GM23338 (cell line): ENCODE measurements at places on chromosomes 1 and 21. TPM values are rescaled to one million over a fixed set of nuclear protein-coding genes. Genes with fewer than 3 reads are reported as not detected.
A peak's percentile ranks its signal among the peaks of the same experiment; 100 is the strongest.

GRCh38 chr1:175481126-175482070 lies 262.0 kb downstream of the TNR start:
- no peak overlapping the region for H3K27ac ChIP-seq
- no peak overlapping the region for H3K4me3 ChIP-seq
- no peaks in the 10 kb centered on the region for H3K4me1 ChIP-seq
- no peaks in the 10 kb centered on the region for H3K27me3 ChIP-seq
- H3K36me3 ChIP-seq, result no peaks in the 10 kb centered on the region
- peak; percentile 56 for DNase-seq

GRCh38 chr1:180672505-180672904 lies 40.7 kb downstream of the XPR1 start:
- H3K4me3 ChIP-seq, result no peak overlapping the region
- no peaks in the 10 kb centered on the region for H3K36me3 ChIP-seq
- H3K27me3 ChIP-seq, result no peaks in the 10 kb centered on the region

Gene COL9A2
- total RNA-seq, result 2.8 and 9.1 TPM in 2 replicates

- no peaks in the 10 kb centered on the region for H3K4me1 ChIP-seq
- no peak for DNase-seq
- no peaks in the 10 kb centered on the region; the same call in 1 of the 2 replicates for H3K36me3 ChIP-seq
- no peaks in the 10 kb centered on the region for H3K27me3 ChIP-seq
- H3K27ac ChIP-seq, result no peak overlapping the region
Measured at GRCh38 chr1:184827600-184828368, 73.1 kb upstream of the EDEM3 start.

GRCh38 chr21:45457832-45458172 lies 52.8 kb downstream of the COL18A1 start:
- no peaks in the 10 kb centered on the region for H3K27me3 ChIP-seq
- no peak overlapping the region for H3K4me3 ChIP-seq
- H3K36me3 ChIP-seq, result no peaks in the 10 kb centered on the region; the same call in 1 of the 2 replicates
- DNase-seq, result no peak
- peaks cover 7% of the 10 kb centered on the region; the same call in 1 of the 2 replicates for H3K4me1 ChIP-seq

DNA sequence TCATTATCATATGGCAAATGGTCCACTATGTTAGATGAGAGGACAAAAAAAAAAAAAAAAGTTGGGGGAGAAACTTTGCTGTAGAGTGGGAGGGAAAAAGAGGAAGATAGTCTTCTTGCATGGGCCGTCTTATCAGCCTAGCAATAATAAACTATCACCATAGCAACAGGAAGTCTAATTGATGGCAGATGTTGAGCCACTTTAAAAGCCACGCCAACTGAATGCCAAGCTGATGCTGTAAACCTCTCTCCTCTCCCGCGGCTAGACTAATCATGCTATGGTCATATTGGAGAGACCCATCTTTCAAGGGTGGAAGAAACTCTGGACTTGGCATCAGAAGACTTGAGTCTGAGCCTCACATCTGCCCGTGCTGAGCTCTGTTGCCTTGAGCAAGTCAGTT lies 122.2 kb upstream of the HOOK1 start:
- H3K4me3 ChIP-seq, result no peak overlapping the region
- H3K27me3 ChIP-seq, result no peaks in the 10 kb centered on the region
- peaks cover 4% of the 10 kb centered on the region for H3K4me1 ChIP-seq
- H3K27ac ChIP-seq, result no peak overlapping the region

DNA sequence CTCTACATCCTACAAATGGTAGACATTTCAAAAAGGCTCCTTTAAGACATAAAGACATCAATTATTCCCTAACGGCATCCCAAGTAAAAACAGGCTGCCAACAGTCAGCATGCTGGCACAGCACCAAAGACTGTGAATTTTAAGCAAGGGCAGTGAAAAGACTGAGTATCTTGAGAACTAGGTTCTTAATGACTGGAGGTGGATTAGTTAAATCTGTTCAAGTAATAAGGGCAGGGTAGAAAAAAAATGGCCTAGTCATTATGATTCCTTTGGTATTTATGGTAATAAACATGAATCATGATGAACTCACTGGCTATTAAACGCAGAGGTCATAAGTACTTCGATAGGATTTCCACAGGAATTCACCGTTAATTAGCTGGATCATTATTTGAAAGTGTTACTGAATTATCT lies 75.2 kb downstream of the KIFAP3 start:
- no peak overlapping the region for H3K27ac ChIP-seq
- H3K4me3 ChIP-seq, result no peak overlapping the region
- H3K4me1 ChIP-seq, result no peaks in the 10 kb centered on the region
- no peaks in the 10 kb centered on the region for H3K27me3 ChIP-seq
- DNase-seq, result no peak

Gene LAMB3
- total RNA-seq, result 0.52 and 0.93 TPM in 2 replicates

- no peak overlapping the region for H3K27ac ChIP-seq
- H3K27me3 ChIP-seq, result peaks cover 30% of the 10 kb centered on the region
- H3K36me3 ChIP-seq, result no peaks in the 10 kb centered on the region
- H3K4me1 ChIP-seq, result peaks cover 24% of the 10 kb centered on the region
- no peak overlapping the region for H3K4me3 ChIP-seq
Measured at GRCh38 chr1:162020150-162020549, 3.5 kb downstream of the OLFML2B start.

DNA sequence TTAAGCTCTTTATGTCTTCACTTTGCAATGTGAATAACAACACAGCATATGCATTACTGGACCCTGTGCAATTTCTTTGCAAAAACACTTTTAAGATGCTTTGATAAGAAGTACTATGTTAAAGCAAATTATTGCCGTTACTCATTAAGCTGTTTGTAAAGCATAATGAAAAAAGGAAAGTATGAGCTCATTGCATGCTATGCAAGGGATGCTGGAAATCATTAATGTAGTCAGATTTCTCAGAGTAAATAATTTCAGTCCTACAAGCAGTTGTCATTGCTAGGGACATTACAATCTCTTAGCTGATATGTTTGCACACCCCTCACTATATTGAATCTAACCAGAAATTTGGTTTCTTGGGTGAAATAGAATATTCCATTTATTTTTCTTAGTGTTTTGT lies 982.5 kb upstream of the ADGRL2 start:
- no peak overlapping the region for H3K27ac ChIP-seq
- H3K4me3 ChIP-seq, result no peak overlapping the region
- no peaks in the 10 kb centered on the region for H3K36me3 ChIP-seq
- H3K4me1 ChIP-seq, result peaks cover 5% of the 10 kb centered on the region; the same call in 1 of the 2 replicates

GRCh38 chr1:230208619-230209261 lies 141.7 kb downstream of the GALNT2 start:
- H3K4me1 ChIP-seq, result no peaks in the 10 kb centered on the region
- H3K27me3 ChIP-seq, result no peaks in the 10 kb centered on the region
- no peak overlapping the region for H3K27ac ChIP-seq
- DNase-seq, result no peak
- H3K36me3 ChIP-seq, result no peaks in the 10 kb centered on the region; the same call in 1 of the 2 replicates

DNA sequence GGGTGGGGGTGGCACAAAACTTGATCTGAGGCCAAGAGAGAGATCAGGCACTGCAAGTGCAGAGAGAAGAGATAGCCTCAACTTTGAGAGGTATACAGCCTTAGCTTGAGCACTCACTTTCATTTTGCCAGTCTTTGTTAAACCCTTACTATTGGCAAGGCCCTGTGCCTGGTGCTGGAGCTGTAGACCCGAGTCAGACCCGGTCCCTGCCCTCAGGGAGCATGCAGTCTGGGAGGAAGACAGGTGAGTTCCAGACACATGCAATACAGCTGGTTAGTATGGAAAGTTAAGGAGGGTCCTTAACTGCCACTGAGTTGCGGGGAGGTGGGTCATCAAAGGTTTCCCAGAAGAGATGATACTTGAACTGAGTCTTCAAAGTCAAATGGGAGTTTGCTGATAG lies 31.7 kb downstream of the RAB3B start:
- H3K27me3 ChIP-seq, result no peaks in the 10 kb centered on the region
- H3K4me1 ChIP-seq, result peaks cover 34% of the 10 kb centered on the region
- H3K36me3 ChIP-seq, result no peaks in the 10 kb centered on the region; the same call in 1 of the 2 replicates
- no peak overlapping the region for H3K4me3 ChIP-seq

- H3K36me3 ChIP-seq, result no peaks in the 10 kb centered on the region
- no peak overlapping the region for H3K4me3 ChIP-seq
- DNase-seq, result peak; percentile 76
- H3K4me1 ChIP-seq, result peaks cover 10% of the 10 kb centered on the region
Measured at GRCh38 chr21:36125512-36126207, 9.2 kb upstream of the CBR3 start.

Gene PSRC1
- total RNA-seq, result 50.6 and 61.1 TPM in 2 replicates

GRCh38 chr21:43193088-43193650 lies 24.4 kb downstream of the CRYAA start:
- no peaks in the 10 kb centered on the region for H3K27me3 ChIP-seq
- no peaks in the 10 kb centered on the region for H3K36me3 ChIP-seq
- no peak for DNase-seq
- no peak overlapping the region for H3K27ac ChIP-seq

Gene TMPRSS15
- total RNA-seq, result not detected in 2 replicates

DNA sequence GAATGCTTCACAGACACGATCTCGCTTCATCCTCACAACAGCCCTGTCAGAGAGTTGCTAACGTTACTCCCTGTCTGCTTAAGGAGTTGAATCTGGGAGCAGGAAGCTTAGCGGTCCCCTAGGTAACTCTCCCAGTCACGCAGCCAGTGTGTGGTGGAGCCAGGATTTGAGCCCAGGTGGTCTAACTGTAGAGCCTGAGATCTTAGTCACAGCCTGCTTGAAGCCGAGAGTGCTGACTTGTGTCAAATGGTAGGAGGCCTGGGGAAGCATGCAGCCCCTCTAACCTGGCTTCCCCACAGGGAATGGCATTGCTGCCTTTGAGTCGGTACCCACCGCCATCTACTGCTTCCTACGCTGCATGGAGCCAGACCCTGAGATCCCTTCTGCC lies 4.1 kb downstream of the ADPRS start:
- no peak for DNase-seq
- H3K4me3 ChIP-seq, result no peak overlapping the region
- peaks cover 10% of the 10 kb centered on the region for H3K4me1 ChIP-seq

DNA sequence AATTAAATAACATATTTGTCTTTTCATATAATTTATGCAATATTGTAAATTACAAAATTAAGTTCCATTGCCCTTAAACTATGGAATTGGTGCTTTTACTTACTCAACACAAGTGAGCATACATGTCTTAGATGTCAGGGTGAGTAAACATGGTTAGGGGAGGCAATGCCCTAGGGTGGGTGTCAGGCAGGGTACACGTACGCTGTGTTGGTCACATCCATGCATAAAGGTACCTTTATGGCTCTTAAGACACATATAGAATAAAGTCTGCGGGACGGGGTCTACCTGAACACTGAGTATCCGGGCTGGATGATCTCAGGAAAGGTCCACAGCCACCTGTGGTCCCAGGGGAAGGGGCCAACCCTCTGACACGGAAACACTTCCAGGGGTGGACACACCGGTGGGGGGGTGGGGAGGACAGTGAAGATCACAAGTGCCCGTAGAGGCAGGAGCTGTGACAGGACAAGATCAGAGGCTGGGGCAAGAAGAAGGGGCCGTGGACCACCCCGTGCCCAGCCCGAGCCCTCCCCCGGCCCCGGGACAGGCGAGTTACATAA lies 720 bp downstream of the LIN9 start:
- H3K4me1 ChIP-seq, result peaks cover 42% of the 10 kb centered on the region
- peak overlapping the region; percentile 96 for H3K4me3 ChIP-seq
- peaks cover 19% of the 10 kb centered on the region for H3K27me3 ChIP-seq
- H3K36me3 ChIP-seq, result no peaks in the 10 kb centered on the region
- DNase-seq, result peak; percentile 51
- H3K27ac ChIP-seq, result peak overlapping the region; percentile 94; the same call in 1 of the 2 replicates

DNA sequence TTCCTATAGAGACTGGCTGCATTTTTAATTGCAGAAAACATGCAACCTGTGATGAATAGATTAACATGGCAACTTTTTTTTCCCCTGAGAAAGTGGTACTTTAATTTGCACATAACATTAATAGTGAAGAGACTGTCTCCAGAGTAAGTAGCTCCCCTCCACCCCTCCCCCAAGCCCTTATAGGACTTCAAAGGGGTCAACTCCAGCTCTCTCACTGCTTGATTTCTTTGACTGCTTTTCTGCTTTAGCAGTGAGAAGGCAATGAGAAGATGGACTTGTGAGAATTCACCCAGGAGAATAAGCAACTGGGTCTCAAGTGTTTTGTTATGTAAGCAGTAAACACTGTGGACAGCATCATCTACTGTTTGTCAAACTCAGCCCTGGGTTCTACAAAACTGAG lies 355.0 kb downstream of the CAMTA1 start:
- H3K4me1 ChIP-seq, result no peaks in the 10 kb centered on the region
- no peak overlapping the region for H3K27ac ChIP-seq
- peak; percentile 27 for DNase-seq
- no peaks in the 10 kb centered on the region for H3K27me3 ChIP-seq
- no peaks in the 10 kb centered on the region for H3K36me3 ChIP-seq

Gene ZBED6
- total RNA-seq, result 4.8 and 9.0 TPM in 2 replicates
